ENCODE measurements at places on chromosomes 3 and 15.

DNA sequence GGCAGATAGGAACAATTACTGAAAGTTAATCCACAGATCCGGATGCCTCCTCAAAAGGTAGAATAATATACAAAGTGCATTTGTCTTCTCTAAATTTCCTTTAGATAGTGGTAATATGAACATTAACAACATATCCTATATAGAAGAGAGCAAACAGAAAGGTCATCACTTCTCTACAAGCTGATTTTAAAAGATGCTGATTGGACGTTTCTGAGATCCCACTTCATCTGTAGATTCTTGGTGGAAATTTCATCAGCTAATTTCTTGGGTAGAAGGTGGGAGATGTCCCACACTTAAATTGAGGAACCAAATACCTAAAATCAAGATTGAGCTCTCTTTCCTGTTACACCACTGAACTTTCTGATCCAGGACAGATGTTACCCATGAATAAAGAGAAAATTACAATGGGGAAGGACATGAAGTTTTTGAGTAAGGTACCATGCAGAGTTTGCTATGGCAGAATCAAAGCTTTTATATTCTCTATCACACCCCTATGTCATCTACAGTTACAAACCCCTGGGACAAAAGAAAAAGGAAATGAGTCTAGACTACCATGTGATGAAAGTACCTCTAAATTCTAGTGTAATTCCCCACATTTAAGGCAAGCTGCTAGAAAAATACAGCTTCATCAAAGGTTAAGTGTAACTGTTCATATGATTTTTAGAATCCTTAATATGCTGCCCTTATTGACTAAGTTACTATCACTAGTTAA lies 189.2 kb upstream of the SETMAR start:
- DNase-seq = no peak

DNA sequence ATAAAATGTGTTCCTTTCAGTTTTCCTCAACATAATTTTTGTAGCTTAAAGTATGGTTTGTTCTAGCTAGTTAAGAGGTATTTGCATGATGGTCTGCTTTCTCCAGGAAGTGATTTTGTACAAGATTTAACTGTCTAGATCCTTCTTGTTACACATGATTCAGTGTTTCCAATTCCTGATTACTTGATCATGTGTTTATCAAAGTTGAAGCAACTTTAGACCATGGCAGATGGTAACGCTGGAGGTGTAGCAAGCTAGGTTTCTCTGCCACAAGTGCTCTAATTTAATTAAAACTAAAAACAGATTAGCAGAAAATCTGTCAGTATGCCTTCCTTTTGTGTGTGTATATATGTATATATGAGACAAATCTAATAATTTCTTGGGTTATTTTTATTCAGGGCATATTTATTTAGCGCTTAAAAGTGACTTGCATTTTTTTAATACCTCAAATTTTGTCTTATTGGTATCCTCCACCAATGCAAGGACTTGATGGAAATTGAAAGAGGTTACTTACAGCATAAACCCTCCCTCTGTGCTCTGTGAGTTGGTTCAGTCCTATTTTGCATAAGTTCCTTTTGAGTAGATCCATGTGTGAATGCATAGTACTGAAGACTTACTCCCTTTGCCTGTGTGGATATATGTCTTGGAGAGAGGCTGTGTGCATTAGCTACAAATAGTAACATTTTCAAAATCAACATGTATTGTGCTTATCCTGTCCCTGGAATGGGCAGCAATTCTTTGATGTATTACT lies 157.3 kb upstream of the CGNL1 start:
- peak; percentile 98 for DNase-seq

DNA sequence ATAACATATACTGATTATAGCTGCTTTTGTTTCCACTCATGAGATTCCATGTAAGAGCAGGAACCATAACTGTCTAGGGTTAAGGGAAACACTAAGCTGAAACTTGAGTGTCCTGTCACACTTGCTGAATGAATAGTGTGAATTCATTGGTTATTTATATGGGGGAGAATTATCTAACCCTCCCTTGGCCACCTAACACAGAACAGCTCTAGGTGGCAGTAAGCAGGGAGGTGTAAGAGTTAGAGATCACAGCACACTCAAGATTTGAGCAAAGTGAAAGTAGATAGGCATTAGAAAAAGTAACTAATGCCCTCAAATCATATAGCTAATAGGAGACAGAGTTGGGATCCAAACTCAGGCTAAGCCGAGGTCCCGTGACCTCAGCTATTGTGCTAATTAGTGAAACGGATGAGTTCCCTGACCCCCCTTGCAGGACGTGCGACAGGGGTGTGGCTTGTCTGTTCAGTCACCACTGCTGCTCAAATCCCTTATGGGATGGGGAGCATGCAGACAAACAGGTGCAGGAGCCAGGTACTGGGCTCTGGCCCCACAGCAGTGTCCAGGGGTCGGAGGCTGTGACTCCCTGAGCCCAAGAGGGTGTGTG lies 27.7 kb upstream of the ANO10 start:
- no peak for DNase-seq

DNA sequence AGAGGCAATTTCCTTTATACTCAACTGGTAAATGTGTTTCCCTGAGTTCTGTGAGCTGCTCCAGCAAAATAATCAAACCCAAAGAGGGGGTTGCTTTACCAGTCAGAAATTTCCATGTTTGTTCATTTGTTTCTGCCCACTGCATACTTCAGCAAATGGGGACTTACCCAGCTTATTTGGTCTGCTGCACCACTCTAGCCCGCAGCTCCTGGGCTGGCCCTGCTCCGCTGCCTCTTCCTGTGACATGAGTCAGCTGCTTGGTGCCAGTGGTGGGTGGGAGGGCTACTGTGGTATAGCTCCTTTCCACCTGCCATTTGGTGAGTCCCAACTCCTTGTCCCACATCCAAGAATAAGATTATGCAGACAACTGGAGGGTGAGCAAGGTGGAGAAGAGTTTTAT lies 644.2 kb downstream of the MCTP2 start:
- no peak for DNase-seq

GRCh38 chr3:110341047-110341446 lies 730.6 kb upstream of the NECTIN3 start:
- peak; percentile 69 for DNase-seq

- peak; percentile 93 for DNase-seq
Observed at GRCh38 chr15:85494048-85494777, 113.8 kb downstream of the AKAP13 start.

- DNase-seq = no peak
Observed at GRCh38 chr3:52036222-52036694, 20.1 kb downstream of the DUSP7 start.

GRCh38 chr3:29065211-29065785 lies 215.6 kb upstream of the RBMS3 start:
- DNase-seq = peak; percentile 98

GRCh38 chr3:60855250-60855649 lies 396.0 kb downstream of the FHIT start:
- no peak for DNase-seq

GRCh38 chr3:133442518-133442917 lies 42.7 kb downstream of the BFSP2 start:
- DNase-seq = no peak

- no peak for DNase-seq
Observed at GRCh38 chr3:185713015-185713414, 111.8 kb downstream of the IGF2BP2 start.

GRCh38 chr3:16004812-16005211 lies 169.7 kb upstream of the GALNT15 start:
- no peak for DNase-seq

DNA sequence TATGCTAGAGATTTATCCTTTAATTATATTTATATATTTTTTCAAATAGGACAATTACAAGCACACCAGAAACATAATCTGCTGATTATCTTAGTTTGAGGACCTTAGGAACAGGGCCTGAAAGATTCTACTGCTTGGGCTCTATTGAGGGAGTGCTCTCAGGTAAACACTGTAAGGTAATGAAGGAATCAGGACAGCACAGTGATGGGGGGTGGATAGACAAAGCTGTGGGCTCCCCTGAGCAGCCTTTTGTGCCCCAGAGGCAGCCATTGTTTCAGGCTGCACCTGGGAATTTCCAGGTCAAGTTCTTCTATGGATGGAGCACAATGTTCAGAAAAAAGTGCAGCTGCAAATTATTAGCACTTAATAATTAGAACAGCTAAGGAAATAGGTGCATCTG lies 848.0 kb upstream of the CADM2 start:
- DNase-seq = no peak

DNA sequence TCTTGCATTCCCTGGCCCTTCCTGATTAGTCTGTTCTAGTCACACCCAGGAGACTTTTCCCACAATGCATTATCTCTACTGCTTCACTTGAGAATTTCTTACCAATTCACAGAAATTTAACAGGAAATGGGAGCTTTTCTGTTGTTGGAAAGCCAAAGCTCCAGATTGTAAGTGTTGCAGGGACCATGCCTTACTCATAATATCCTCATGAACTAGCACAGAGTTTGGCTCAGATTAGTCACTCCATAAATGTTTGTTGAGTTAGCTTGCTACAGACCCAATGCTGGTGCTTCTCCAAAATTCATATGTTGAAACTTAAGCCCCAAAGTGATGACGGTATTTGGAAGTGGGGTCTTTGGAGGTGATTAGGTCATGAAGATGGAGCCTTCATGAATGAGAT lies 232.6 kb downstream of the GAP43 start:
- DNase-seq = peak; percentile 4

- DNase-seq = no peak
Observed at GRCh38 chr3:35028157-35028556, 611.2 kb upstream of the ARPP21 start.

- DNase-seq = no peak
Observed at GRCh38 chr3:154148541-154148940, 27.4 kb downstream of the ARHGEF26 start.

DNA sequence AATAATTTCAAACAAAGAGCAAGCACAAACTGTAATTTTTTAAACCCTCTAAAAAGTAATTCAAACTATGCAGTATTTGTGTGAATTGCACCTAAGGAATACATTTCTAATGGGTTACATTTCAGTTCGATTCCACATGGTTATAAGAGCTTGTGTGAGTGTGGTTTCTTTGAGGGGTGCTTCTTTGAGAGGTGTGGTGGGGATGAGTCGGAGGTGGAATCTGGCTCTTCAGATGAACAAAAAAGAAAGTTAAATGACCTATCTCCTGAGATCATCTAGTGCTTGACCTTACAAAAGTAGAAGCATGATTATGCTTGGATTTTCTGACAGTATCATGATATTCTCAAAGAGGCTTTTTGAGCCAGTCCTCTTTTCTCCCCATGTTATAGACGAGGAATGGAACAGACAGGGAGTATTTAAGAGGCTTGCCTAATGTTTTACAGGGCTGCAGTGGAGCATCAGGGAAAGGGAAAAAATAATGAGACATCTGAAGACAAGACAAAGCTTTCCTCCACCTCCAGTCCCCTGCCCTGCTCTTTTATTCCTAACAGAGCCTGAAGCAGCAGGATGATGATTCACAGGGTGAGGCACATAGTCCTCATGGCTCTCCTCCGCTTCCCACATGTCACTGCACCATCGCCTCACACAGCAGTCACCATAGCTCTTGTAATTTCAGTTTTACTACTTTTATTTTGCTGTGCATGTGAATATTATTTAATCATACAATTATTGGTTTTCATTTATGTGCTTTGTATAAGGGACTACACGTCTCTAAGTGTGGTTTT lies 82.0 kb downstream of the LYSMD4 start:
- DNase-seq = peak; percentile 57
